ENCODE measurements at places on chromosomes 6 and 20.

- peak; percentile 95 for DNase-seq
These were observed at the start of gene OSTM1 for GRCh38 chr6:108074359-108075144. TSS of gene OSTM1 (minus strand) at chr6:108074741. CDS start at chr6:108074651, 90 bp downstream.

DNA sequence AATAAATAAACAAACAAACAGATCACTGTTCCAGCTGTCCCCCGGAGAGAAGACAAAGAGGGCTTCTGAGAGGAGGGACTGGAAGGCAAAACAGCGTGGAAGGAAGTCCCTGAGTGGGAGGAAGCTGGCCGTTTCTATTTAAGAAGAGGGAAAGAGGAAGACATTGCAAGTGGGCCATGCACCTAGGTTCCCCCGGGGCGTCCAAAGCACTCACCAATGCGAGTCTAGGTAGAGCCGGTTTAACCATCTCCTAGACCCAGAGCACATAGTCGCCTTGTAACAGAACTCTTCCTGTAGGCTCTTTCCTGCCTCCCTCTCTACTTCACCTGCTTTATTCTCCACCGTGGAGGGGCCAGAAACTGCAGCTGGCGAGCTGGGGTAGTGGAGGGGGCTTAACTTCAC is 158.4 kb downstream of the ZDHHC14 start:
- no peak for DNase-seq

DNA sequence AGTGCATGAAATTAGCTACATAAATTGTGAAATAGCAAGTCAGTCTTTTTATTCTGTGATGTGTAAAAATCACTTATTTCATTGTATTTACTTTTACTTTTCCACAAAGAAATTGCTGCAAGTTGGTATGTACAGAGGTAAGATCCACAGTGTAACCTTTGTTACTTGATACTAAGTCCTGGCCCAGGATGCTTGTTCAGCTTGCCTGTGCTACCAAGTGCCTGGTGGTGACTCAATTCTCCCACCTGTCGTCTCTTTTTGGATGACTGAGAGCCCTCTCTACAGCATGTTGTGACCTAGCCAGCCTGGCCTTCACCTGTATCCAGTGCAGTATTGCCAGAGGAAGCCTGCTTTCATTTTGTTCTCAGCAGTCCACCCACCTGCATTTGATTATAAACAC is 54.9 kb downstream of the ANKRD6 start:
- no peak for DNase-seq

- no peak for DNase-seq
These were observed 1075.5 kb downstream of the KHDRBS2 start for GRCh38 chr6:61210549-61210948.

DNA sequence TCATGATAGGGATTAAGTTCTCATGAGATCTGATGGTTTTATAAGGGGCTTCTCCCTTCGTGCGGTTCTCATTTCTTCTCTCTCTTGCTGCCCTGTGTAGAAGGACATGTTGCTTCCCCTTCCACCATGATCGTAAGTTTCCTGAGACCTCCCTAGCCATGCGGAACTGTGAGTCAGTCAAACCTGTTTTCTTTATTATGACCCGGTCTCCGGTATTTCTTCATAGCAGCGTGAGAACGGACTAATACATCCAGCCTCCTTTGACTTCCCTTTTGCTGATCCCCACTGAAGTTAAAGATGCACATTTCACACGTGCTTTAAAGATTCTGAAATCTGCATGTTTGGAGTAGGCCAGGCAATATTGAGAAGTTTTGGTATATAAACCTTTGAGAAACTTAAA is 543.1 kb downstream of the PRKN start:
- DNase-seq, result no peak

GRCh38 chr6:47922391-47922790 is 140.6 kb downstream of the OPN5 start:
- no peak for DNase-seq

- no peak for DNase-seq
These were observed 206.0 kb upstream of the PREP start for GRCh38 chr6:105608711-105609374.

GRCh38 chr20:37522260-37523011 is 1.4 kb downstream of the NNAT start:
- DNase-seq, result peak; percentile 80

DNA sequence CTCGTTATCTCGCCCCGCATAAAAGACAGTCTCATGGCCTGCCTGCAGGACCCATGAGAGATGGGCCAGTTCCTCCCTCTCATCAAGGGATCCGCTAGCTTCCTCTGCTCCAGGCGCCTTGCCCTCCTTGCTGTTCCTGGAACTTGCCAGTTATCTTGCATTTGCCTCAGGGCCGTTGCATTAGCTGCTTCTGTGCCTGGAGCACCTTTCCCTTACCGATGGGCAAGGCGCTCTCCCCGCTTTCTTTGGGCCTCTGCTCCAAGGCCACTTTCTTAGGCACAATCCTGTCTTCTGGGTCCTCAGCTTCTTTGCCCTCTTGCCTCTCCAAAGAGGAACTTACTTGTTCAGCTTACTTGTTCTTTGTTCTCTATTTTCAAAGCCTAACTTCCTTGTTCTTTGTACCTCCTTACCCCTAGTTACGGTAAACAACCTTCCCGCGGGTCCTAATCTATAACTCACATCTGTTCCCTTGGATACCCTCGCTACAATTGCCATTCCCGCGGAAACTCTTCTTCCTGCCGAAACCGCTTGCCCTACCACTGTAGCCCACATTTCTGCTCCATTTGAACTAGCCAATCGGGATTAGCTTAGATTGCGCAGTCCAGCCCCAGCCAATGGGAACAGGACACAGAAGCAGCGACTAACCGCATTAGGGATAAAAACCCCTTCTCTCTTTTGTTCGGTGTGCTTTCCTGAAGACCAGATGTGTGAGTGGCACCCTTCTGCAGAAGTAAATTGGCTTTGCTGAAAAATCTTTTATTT is 887 bp upstream of the NSFL1C start:
- DNase-seq, result no peak

DNA sequence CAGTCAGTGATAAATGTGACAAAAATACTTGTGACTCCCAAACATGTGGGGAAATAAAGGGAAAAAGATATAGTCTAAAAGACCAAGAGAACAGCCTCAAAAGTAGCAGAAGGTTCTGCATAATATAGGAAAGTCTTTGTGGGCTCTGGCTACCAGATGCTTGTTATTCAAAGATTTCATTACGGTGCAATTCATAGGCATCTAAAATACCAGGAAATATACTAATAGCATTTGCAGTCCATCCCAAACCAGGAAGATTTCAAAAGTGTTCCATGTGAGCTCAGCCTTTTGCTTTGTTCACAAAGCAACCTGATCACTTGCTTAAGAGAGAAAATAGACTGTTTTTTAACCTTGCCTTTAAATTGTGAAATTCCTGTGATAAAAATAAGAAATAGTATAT is 506.7 kb upstream of the MARCKS start:
- DNase-seq, result no peak

DNA sequence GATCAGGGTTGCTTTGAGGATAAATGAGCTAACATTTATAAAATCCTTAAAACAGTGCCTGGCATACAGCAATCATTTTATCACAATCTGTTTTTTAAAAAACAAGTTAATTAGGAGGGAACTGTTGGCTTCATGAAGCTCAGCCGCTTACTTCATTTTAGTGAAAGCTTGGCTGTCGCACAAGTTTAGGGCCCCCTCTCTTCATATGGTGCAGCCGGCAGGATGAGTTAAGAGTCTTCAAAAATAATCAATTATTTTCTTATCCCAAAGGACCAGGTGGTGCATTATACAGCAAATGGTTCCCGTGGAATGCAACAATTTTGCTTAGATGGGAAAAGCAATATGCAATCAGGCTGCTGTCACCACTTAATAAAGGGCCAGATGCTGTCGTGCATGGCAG is 57.4 kb upstream of the PROKR2 start:
- no peak for DNase-seq

DNA sequence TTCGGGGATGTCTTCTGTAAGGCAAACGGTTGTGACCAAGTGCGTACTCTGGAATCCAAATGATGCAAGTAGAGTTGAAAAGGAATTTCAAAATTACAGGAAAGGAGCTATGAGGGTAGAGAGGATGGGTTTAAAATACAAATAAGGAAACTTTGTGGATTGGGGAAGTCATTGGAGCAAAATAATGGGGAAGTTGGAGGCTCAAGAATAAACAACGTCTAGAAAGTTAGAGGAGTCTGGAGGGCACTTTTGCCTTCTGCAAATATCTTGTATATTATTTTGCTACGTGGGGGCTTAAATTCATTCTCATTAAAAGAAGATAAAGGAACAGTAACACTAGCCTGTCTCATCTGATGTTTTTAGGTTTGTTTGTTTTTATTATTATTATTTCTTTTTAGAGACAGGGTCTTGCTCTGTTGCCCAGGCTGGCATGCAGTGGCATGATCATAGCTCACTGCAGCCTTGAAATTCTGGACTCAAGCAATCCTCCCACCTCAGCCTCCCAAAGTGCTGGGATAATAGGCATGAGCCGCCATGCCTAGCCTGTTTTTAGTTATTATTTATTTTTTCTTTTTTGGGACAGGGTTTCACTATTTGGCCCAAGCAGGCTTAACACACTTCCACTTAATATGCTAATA is 55.0 kb upstream of the TNFAIP3 start:
- DNase-seq, result no peak

GRCh38 chr20:45993197-45993951 is 15.3 kb upstream of the MMP9 start:
- no peak for DNase-seq

DNA sequence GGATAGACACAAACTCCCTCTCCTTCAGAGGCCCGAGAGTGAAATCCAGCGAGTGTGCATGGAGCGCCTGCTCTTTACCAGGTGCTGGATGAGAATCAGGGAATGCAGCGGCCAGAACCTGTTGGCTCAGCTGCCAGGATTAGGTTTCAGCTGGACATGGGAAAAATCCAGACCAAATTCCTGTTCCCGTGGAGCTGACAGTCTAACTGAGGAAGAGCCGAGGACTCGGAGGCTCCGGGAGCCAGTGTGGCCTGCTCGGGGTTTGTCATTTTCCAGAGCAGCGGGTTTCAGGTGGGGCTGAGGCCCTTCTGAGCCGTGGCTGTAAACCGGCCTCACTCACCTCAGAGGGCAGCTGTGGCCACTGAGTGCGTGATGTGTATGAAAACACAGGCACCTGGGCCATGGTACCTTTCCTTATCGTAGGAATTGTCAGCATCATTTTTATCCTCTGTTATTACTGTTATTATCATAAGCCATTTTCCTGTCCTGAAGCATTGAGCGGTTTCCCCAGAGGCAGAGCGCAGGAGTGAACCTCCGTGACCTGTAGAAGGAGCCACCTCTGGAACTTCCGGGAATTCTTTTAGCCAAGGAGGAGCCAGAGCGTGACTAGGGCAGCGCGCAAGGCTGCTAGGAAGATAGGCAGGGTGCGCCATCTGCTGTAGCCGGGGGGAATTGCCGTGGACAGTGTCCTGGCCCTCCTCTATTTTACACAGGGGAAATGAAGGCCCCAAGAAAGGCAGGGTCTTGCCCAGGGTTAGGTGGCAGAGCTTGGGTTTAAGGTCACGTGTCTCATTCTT is 27.3 kb downstream of the PKIG start:
- DNase-seq, result peak; percentile 91

- DNase-seq, result no peak
These were observed 141.6 kb upstream of the SHLD1 start for GRCh38 chr20:5608442-5609161.

GRCh38 chr6:28215425-28215824 is 9.7 kb upstream of the ZSCAN9 start:
- no peak for DNase-seq

- no peak for DNase-seq
These were observed 27.4 kb downstream of the HEBP2 start for GRCh38 chr6:138431256-138432062.

DNA sequence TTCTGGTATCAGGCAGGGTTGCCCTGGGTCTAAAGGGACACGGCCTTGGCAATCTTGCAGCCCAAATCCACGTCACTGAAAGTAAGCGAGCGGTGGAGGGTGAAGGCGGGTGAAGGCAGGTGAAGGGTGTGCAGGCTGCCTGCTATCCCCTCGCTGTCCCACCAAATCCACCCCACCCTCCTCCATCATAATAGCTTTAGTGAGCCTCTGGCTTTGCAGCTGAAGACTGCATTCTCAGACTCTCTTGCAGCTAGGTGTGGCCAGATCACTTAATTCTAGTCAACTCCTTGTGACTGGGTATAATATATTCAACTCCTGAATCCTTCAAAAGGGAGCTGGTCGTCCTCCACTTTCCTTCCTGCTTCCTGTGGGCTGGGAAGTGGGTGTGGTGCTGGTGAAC is 126.7 kb upstream of the TRAF3IP2 start:
- no peak for DNase-seq

GRCh38 chr6:247351-247750 is 44.9 kb upstream of the DUSP22 start:
- no peak for DNase-seq

DNA sequence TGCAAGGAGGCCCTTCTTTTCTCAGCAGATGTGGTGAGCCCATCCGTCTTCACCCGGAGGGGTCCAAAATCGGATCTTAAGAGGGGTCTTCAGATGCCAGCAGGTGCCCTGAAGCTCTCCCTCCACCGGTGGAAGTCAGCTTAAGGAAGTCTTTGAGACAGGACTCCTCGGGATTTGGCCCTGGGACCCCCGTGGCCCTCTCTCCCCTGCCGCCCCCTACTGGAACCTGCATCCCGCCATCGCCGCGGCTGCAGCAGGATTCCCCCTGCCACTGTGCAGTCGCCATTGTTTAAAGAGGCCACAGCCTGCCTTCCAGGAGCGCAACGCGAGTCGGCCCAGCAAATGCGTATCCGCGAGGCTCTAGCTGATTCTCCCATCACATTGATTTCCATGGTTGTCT is 292.5 kb upstream of the ZNF337 start:
- DNase-seq, result peak; percentile 70

DNA sequence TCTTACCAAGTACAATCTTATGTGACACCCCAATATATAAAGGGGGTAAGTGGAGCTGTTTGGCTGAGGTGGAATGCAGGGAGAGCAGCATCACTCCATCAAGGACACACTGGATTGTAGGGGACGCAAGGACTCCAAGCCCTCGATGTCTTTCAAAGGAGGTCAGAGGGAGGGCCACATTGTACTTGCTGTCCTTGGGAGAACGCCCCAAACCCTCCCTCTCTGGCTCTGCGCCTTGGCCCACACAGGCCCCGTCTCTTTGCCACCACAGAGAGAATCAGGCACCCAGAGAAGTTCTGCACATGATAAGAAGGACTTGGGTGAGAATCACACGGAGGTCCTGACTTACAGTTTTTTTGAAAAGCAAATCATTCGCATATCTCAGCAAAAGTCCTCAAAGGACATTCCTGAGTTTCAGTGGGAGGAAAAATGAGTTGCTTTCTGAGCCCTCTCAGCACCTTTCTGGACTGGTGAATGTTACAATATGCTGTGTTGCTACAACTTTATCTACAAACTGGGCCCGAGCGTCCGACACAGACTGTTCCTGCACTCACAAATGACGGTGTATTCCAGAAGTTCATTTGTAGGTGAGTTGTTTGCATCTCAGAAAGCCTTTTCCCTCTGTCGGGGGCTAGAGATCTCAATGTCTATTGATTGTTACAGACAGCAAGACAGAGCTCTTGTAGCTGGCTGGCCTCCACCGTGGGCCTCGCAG is 92.5 kb upstream of the AKAP12 start:
- DNase-seq, result no peak

- no peak for DNase-seq
These were observed 74.9 kb upstream of the RIN2 start for GRCh38 chr20:19683188-19683587.

DNA sequence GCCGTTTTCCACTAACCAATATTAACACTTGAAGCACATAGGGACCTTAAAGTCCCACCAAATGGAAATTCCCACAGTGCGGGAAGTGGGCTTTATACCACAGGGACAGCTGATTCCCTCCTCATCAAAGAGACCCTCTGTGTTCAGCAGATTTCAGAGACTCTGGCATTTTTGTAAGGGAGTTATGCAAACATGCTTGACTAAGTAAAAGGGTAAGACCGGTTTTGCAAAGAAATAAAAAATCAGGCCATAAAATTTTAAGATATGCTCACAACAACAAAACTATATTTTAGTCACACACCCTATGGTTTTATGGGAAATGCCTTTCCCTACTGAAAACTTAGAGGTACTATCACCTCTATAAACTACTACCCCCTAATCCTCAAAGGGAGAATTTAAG is 45.4 kb upstream of the SPTLC3 start:
- DNase-seq, result no peak
